Fibroblast of the conjunctiva (primary cell): ENCODE measurements at places on chromosomes 7 and 10.
A peak's percentile ranks its signal among the peaks of the same experiment; 100 is the strongest.

- peak; percentile 86 for DNase-seq
Observed at GRCh38 chr7:102464577-102465280, at the start of the genes ALKBH4 and LRWD1. Gene ALKBH4, minus strand, starts transcription at chr7:102464863. Its CDS starts 27 bp downstream, at chr7:102464836. Gene LRWD1, plus strand, starts transcription at chr7:102464984. Its CDS starts 97 bp downstream, at chr7:102465081.

GRCh38 chr10:100325158-100325557 lies 4.9 kb downstream of the PKD2L1 start:
- no peak for DNase-seq

- peak; percentile 2 for DNase-seq
Observed at GRCh38 chr7:22302951-22303423, 54.0 kb downstream of the RAPGEF5 start.

GRCh38 chr7:28708033-28708951 lies 249.8 kb downstream of the TRIL start:
- DNase-seq = peak; percentile 42

DNA sequence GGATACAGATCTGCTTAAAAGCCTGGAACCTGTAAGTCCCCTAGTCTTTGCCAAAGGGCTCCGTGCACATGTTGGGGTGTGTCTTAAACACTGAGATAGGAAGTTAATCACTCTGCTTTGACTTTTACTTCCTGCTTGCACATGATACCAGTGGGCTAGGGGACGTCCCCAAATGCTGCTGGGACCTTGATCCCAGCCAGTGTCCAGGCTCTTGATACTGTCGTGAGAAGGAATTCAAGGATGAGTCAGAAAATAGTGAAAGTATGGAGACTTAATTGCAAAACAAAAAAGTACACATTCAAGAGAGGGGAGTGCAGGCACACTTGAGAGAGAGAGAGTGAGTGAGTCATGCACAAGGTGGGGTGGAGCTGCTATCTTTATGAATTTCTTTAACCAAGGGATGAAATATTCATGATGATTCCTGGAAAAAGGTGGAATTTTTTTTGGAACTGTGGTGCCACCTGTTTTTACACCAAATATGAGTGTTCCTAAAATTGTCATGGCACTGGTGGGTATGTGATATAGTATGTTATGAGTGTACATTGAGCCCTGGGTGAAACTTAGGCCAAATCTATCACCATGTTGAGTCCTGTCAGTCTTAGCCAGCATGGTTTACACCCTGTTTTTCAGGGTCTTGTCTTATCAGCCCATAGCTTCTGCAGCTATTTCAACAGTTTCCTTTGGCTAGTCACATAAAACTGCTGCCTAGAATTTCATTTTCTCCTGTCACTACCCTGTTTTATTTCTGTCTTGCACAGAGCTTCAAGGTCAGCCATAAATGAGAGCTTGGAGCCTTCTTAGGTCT lies 88.3 kb upstream of the CYP26C1 start:
- peak; percentile 26 for DNase-seq

DNA sequence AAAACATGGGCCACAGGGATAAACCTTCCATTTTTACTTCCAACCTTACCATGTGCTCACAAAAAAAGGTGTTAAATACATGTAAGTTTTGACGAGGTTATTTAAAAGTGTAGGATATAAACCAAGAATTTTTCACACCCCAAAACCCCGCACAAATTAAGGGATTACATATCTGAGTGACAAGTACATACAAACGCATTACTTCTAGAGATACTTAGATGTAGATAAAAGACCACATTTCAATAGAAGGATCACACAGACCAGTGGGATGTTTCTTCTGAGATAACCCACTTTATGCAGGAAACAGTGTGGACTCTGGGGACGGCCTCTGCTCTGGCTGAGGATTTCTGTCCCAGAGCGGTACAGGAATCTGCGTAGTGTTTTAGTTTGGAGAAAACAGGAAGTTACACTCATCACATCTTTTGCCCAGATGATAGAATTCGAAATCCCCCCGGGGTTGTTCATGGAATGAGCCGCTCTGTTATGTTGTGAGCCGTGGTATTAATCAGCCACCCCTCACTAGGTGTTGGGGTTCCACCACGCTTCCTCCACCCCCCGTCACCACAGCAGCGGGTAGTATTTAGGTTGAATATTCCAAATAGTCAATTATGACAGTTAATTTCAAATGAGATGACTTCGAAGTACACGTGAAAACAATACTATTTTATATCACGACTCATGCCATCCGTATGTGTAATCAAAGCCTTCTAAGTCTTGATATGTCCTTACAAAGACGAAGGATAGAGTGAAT lies 1.3 kb upstream of the CUL1 start:
- no peak for DNase-seq

GRCh38 chr10:79149662-79150443 lies 81.1 kb downstream of the ZMIZ1 start:
- peak; percentile 63 for DNase-seq

DNA sequence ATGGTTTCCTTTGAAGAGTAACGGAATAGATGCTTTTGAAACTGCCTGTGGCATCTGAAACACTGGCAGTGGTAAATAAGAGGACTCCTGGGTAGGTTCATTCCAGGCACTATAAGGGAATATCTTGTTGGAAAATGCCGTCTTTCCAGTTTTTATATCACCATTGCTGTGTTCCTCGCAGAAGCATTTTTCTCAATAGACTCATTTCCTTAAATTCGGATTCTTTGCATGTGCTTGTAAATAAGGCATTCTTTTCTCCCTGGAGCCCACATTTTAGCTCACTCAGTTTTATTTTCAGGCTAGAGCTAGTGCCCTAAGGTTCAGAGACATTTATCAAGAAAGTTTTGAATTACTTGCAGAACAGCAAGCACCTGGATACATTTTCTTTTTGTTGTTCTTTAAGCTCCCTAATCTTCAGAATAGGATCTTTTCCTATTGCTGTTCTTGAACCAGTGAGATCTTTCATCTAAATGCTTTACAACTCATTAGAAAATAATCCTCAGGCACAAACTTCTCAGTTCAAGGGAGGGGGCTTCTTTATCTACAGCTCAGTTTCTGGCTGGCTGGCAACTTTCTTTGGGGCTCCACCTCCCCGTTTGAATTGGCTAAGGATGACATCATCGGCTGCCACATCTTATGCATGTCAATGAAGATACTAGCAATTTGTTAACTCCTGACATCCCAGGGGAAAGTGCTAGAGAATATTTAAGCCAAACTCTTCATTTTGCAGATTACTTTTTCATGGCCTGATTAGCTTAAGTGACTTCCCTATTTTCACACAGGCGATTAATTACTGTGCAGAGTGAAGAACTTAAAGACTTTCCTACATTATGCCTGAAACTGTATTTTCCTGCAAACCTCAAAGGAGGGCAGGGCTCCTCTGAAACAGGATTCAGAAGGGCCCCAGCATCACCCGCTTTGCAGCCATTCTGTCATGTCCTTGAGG lies 133.7 kb upstream of the RSU1 start:
- no peak for DNase-seq
